ENCODE measurements at places on chromosomes 7 and 10.
A peak's percentile ranks its signal among the peaks of the same experiment; 100 is the strongest.

DNA sequence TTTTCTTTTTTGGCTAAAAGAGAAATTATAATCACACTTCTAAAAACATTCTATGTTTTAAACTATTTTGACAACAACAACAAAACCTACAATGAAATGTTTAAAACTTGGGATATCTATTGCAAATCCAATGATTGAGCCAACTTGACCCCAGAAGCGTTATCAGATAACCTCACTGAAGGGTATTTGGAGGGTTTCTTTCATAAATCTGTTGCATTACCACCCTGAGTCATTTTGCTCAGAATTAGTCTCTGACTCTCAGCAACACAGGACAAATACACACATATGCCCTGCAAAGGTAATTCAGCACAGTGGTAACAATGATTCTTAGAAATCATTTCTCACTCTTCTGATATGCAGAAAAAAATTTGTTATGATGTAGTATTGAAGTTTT, 2.3 kb upstream of the COL1A2 start:
- DNase-seq: no peak

- DNase-seq: no peak
Observed at GRCh38 chr10:128275388-128276177, 149.4 kb upstream of the MKI67 start.

DNA sequence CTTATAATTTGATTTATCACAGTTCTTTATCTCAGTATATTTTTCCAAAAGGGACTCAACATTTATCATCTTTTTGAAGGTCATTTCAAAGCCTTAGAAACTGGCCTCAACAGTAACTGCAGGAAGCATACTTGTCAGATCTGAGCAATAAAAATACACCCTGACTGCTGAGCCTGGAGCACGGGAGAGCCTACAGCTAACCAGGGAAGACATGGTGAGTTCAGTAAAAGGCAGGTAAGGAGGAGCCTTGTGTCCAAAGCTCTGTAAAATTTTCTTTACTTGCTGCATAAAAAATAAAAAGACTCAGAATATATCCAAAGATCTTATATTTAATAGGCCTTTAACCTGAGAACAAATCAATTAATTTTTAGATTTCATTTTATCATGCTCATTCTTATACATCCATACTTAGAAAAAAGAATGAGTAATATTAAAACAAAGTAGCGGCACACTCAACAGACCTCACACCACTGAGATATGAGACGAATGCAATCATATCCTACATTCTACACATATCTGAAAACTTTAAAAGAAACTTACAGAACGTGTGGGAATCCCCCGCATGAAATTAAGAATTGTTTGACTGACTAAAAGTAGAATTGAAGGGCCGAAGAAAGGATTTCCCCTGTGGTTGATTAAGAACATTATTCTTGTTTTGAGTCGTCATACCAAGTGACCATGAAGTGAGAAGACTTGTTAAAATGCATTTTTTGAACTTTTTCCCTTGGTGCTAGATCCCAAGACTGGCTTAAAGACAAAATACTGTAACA, 296.4 kb upstream of the MKLN1 start:
- DNase-seq: no peak

GRCh38 chr7:38678698-38679054, 47.5 kb upstream of the AMPH start:
- no peak for DNase-seq

GRCh38 chr10:29470355-29470705, 164.4 kb downstream of the SVIL start:
- DNase-seq: no peak

DNA sequence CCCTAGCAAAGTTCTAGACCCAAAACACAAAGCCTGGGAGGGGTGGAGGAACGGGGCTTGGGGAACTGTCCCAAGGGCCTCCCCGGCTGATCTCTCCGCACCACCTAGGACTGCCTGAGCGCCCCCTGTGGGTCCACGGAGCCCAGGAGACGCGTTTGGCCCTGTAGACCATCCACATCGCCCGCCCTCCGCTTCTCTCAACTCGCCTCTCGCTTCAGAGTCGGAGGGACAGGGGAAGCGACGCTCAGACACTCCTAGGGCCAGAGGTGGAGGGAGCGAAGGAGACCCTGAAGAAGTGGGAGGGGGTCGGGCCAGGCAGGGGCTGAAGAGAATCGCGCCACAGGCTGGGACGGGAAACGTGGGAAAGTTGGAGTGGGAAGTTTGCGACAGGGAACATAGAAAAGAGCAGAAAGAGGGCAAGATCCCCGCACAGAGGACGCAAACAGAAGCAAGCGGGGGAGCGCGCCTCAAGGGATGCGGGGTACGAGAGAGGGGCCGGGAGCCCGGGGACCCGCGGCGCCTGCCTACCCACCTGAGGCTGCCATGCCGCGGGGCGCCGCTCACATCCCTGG, 378 bp downstream of the PIK3AP1 start:
- DNase-seq: peak; percentile 18

DNA sequence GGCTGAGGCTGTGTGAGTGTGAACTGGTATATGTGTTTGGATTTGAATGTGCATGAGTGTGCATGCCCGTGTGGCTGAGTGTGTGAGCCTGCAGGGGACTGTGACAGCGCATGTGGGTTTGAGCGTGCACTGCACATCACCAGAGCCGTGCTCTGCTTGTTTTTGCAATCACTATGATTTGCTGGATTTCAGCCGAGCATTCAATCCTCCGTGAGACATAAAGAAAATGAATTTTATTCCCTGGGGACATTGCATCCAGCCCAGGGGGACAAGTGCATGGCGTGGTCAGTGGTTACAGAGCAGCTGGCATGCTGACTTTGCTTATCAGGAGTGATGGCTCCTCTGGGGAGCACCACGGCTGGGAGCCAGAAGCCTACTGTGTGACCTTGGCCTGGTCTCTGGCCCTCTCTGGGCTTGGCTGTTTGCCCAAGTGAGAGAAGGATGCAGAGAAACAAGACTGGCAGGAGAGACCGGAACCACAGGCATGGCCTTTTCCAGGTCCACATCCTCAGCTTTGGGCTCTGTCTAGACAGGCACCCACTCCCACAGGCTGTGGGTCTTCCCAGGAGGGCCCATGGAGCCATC, 160.2 kb upstream of the UNC5B start:
- no peak for DNase-seq

GRCh38 chr10:22364407-22365140, 19.3 kb downstream of the SPAG6 start:
- no peak for DNase-seq

- peak; percentile 28 for DNase-seq
Observed at GRCh38 chr7:22357311-22358175, 589 bp upstream of the RAPGEF5 start.

DNA sequence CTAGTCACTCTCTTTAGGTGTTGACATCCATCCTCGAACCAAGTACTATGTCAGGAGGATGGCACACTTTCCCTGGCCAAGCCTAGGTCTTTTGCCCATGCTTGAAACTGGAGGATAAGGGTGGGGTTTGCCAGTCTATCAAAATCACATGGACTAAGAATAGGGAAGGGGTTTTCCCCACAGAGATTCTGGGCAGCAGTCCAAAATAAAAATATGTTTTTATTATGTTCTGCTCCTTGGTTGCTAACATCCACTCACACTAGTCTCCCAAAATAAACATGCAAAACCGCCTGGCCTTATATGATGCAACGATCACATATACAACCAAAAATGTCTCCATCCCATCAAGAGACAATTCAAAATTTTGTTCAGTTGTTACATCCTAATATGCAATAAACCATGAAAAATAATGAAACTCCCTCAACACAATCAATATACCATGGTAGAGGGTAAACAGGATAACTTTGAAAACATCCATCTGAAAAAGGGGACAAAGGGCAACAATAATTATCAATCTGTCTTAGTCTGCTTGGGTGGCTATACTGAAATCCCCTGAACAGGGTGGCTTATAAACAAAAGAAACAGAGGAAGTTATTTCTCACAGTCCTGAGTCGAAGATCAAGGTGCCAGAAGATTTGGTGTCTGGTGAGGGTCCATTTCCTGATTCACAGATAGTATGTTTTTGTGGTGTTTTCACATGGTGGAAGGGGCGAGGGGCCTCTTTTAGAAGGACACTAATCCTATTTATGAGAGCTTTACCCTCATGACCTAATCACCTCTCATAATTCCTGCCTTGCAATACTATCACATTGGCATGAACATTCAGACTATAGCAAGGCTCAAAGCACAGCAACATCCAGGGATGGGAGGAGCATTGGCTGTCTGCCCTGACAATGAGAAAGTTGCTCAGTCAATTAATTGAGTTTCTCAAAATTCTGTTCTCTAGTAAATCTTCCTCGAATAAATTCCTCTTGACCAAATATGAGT, 159.3 kb downstream of the ETV1 start:
- DNase-seq: no peak

- no peak for DNase-seq
Observed at GRCh38 chr7:70616821-70617220, 515.1 kb upstream of the GALNT17 start.

DNA sequence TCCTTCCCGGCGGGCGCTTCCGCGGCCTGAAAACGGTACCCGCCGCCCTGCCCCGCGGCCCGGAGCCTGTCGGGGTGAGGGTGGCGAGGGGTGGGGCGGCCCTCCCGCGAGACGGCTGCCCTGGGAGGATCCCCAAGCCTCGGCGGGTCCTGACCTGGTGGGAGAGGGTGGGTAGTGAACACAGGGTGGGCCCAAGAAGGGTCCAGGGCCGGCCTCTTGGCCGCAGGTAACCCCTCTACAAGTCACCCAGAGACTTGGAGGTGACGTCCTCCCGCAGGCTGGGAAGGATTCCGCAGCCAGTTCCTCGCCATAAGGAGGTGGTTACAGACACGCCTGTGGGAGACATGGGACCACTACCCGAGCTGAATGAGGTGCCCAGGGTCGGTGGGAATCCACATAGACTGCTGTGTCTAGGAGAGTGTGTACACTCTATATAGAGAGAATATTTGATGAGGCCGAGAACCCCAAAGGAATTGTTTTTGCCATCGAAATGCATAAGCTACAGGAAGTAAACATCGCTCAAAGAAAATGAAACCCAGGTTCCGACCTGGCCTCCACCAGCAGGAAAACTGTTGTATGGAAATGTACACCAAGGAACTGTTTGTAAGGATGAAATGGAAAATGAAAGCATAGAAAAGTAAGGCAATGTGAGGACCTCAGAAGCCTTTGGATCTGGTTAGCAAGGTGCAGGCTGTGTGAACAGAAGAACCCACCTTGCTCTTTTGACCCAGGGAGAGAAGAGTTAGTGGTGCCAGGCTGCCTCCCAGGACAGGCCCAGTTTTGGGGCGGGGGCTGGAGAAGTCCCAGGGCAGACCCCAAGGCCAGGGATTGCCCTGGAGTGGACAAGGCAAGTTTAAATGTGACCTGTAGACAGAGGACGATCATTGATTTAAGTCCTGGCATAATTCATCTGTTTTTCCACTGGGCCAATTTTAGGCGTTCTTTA, 659 bp downstream of the OPTN start:
- DNase-seq: no peak

GRCh38 chr10:44809647-44810046, 101.5 kb upstream of the TMEM72 start:
- DNase-seq: no peak
